ENCODE measurements at places on chromosomes 7 and 10. TPM values are rescaled to one million over a fixed set of nuclear protein-coding genes. Genes with fewer than 3 reads are reported as not detected.

- DNase-seq = no peak
Measured at GRCh38 chr10:12849319-12850181, 152.0 kb downstream of the CCDC3 start.

DNA sequence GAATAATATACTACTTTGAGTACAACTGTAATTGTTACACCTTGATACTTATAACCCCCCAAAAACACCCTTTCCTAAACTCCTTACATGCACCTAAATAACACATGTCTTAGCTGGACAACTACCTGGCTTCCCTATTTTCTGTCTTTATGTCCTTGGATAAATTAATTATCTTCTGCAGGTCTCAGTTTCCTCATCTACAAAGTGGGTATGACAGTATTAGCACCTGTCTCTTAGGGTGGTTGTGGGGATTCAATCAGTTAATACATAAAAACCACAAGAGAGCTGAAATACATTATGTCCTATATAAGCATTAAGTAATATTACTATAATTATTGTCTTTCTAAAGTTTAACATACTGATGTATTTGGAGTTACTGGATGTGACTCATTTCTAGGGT, 10.8 kb downstream of the STEAP2 start:
- DNase-seq = no peak

DNA sequence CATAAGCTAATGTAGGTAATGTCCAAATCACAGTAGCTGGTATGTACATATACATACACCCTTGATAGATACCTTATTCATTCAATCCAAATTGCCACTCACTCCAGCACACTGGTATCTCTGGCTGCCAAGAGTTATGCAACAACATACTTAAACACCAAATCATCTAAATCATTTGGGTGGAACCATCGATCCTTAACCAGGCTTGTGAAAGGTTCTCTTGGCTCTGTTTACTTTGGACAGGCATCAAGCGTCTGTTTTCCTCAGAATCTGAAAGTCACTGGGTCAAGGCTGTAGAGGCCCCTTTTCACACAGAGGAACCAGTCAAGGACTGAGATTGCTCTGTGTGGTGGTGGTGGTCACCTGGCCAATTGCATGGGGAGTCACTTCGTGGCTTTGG, 24.6 kb downstream of the JAZF1 start:
- DNase-seq = no peak

GRCh38 chr10:8273749-8274148, 219.3 kb downstream of the GATA3 start:
- DNase-seq = no peak

GRCh38 chr7:131502810-131503508, 53.5 kb downstream of the PODXL start:
- peak; percentile 70 for DNase-seq

DNA sequence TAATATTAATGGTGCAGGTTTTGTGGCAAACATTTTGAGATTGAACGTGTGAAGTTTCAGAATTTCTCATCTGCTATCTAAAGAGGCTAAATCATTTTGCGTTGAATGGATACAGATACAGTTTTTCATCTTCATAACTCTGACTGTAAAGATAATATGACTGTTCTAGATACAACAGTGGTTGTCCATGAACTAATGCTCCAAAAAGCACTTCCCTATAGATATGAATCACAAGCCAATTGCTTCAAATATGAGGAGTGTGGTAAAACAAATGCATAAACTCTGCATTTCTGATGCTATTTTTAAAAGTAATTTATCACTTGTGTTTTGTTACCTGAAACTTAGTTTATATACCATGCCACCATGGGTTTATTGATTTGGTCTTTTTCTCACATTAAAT, 750.1 kb downstream of the MAGI2 start:
- no peak for DNase-seq

DNA sequence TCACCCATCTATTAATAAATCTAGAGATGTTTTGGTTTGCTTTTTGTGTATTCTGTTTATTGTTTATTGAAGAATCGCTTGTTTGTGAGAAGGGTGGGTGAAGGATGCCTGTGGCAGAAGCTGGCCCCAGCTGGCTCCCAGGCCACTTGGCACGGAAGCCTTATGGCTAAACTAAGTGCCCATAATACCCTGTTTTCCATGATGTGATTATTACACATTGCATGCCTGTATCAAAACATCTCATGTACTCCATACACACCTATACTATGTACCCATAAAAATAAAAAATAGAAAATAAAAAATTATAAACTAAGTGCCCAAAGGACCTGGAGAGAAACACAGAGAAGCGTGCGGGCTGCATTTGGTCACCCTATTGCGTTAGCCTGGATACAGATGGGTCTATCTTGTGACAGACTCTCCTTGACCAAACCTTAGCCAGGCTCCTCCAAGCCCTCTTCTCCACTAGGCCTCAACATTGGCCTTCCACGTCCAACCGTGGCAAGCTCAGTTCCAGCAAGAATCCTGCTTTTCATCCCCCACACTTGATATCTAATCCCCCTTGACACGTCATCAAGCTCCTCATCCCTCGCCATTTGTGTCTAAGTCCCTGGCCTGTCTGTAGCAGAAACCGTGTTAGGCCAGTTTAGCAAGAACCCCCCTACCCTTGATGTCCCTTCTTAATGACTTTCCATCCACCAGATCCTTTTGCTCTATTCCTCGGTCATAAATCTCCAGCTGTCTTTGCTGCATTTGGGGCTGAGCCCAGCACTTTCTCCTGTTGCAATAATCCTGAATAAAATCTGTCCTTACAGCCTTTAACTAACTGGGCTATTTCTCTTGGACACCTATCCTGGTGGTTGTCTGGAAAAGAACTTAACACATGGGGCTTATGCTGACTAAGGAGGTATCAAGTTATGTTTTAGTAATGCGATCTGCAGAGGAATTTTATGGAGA, 245.2 kb downstream of the TNS3 start:
- no peak for DNase-seq

CASP2 gene
- 31.5 TPM for total RNA-seq

HOXA10 gene
- total RNA-seq = 0.12 TPM

PIP gene
- total RNA-seq = not detected

OPN4 gene
- not detected for total RNA-seq

FOXP2 gene
- total RNA-seq = 23.1 TPM

Data from chondrocyte (in vitro differentiated cells).